ENCODE measurements at places on chromosomes 4 and X.

DNA sequence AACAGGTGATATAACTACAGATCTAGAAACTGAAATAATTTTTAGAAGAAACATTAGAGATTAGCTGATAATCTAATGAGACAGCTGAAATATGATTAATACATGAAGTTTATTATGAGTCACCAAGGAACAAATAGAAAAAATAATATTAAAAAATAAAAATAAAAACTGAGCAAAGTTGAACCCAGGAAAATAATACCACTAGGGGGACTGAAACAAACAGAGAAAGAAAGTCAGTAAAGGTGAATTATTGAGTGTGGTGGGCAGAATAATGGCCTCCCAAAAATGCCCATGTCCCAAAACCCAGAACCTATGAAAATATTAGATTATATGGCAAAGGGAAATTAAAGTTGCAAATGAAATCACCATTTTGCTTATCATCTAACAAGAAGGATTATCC is 820.7 kb upstream of the INTU start:
- no peak for DNase-seq

- no peak for DNase-seq
Measured at GRCh38 chr4:8641256-8641655, 48.7 kb downstream of the CPZ start.

DNA sequence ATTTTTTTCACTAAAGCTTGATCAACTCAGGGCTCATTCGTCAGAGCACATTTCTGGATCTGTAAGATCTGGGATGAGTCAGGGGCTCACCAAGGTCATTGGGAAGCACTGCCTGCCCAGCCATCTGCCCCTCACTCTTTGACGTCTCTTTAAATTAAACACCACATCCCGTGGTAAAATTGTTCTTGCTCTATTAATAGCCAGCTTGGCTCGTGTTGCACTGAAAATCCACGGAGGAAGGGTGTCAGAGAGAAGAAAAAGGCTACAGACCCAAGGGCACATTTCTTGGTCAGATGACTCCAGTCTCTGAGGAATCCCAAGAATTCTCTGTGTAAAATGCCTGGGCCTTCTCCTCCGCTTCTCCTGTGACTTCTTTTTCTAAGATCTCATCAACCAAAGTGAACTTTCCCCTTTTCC is 45.7 kb upstream of the GATB start:
- no peak for DNase-seq

- DNase-seq = no peak
Measured at GRCh38 chr4:163404080-163404479, 60.4 kb downstream of the NPY5R start.

DNA sequence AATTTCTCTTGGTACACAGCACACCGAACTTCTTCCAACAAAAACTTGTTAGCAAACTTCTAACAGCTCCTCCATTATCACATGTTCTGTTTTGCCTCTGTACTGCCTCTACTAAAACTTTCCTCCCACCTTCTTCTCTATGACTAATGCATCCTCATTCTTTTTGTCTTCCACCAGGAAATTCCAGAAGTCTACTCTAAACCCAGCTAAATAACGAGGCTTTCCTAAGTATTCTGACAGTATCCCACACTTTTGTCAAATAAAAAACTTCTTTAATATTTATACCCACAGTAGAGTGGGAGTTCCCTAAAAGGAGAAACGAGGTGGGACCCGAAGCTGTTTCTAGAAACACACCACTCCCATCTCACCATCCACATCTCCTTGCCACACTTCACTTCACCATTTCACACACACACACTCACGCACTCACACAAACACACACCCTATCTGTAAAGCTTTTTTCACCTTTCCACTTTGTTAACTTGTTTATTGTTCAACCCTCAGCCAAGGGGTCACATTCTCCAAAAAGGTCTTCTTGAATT is 280.3 kb downstream of the ARAP2 start:
- no peak for DNase-seq

Data from inflammatory macrophage treated with lipopolysaccharide for 1 hour (primary cell).